CMK (cell line): ENCODE measurements at places on chromosomes 11 and 22.

DNA sequence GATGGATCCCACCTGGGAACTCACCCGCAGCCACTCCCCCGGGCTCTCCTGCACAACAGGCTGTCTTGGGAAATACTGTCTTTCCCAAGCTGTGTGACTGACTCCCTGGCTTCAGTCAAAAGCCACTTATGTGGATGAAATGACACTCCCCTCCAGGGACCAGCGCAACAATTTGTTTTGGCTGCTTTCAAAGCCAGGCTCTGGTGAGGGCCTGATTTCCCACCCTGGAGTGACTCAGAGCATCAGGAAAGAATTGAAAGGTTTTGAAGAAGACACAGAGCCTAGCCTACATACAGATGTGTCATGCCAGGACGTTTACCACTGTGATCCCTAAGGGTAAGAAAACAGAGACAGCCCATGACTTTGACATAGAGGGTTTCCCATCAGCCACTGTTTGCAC, 550.5 kb downstream of the MIAT start:
- no peak for DNase-seq

DNA sequence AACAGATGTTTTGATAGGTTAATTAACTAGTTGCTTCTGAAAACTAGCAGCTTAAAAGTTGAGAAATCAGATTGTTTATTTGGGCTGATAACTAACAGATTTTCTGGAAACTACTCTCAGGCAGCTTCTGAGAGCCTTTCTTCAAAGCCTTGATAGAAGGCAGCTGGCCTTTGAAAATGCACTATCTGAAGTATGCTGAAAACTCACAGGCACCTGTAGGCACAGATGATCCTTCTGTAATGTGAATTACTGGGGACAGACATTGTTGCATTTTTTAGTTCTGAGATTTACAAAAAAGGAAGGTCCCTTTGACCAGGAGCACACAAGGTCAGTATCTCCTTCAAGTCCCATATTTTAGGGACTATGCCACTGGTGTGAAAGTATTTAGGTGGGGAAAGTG, 460.8 kb upstream of the CNTN5 start:
- DNase-seq, result no peak

DNA sequence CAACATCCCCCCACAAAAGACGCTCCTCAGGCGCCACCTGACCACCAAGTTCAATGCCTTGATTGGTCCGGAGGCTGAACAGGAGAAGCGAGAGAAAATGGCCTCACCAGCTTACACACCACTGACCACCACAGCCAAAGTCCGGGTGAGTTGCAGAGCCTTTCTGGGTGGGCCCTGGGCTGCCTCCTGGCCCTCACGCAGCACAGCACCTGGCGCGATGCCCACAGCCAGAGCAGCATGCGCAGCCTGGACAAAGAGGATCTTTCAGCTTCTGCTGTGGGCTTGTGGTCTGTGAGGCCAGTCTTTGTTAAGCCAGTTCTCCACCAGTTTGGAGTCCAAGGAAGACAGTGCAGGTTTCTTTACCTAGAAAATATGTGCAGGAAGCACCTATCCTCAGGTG, 21.6 kb downstream of the CYB5R2 start:
- DNase-seq, result no peak

DNA sequence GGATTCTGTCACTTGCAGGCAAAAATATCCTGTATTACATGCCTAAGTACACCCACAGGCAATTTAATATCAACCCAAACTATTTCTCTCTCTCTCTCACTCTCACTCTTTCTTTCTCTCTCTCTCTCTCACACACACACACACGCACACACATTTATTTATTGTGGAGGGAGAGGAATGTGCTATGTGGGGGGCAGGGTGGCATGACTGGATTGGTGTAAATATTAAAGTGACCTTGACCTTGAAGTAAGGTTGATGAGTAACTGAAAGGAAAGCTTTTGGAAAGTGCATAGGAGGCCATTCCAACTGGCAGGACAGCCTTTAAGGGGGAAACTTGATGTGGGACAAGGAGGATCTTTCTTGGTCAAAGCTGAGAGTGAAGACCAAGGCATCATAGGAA, 589.7 kb upstream of the KIRREL3 start:
- DNase-seq, result no peak

DNA sequence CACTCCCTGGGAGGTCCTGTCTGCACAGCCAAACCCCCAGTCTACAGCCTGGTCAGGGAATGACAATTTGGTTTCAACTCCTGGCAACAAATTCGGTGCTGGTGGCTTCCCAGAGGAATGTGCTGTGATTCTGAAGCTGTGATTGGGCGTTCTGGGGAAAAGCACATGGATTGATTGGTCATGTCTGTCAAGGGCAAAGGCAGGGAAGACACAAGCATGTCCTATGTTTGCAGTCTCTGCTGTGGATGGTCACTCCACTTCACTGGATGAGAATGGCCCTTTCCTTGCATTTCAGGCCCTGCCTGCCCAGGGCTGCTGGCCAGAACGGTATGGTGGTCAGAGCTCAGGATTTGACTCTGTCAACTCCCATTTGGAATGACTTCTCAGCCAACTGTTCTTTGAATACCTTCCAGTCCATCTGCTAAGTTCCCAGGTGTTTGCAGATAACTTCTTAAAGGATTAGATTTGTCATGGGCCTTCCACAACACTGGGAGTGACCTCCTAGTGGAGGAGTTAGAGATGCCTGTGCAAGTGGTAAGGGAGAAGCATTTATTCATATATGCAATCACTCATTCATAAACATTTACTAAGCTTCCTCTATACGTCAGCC, 42.7 kb downstream of the SGSM1 start:
- no peak for DNase-seq

GRCh38 chr11:61683961-61684869, 4.0 kb downstream of the DAGLA start:
- no peak for DNase-seq

DNA sequence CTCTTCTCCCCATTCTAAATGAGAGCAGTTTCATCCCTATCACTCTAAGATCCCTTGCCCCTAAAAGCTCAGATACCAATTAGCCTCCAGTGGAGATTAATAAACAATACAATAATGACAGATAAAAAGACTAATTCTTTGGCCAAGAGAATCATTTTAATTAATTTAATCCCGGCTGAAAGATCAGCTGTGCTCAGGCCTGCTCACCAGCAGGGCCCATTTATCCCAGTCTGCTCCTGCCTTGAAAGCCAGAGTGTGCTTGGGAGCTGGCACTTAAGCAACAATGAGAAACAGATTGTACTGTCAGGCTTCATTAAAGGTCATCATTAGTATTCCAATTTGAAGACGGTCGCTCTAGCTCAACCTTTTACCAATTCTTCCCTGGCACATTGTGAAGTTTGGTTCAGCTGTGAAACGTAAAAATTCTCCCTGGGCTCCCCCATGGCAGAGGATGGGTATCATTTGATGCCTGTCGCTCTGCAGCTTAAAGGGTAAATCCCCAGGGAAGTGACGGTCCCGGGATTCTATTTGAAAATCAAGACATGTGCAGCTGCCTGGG, 36.1 kb upstream of the HTATIP2 start:
- DNase-seq, result no peak

DNA sequence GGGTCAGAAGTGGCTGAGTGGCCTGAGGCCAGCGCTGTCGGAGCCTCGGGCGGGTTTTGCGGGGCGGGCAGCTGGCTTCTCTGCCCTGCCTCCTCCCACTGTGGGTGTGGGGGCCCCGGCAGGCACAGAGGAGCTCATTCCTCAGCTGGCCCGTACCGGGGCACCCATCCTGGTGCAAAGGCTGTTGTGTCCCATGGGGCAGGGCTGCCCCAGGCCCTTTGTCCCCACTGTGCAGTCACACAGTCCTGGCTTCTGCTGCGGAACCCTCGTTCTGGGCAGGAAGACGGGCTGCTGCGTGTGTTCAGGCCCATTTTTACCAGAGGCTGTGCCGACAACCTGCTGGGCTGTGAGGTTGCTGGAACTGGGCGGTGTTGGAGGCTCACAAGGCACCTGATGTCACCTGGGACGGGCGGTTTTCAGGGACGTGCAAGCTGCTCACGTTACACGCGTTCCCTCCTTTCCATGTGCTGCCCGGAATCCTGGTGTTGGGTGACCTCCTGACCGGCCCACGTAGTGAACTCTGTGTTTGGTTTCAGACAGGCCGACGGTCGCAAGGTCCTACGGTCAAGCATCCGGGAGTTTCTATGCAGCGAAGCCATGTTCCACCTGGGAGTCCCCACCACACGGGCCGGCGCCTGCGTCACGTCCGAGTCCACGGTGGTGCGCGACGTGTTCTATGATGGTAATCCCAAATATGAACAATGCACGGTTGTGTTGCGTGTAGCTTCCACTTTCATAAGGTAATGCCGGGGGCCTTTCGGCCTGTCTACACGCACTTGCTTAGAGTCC, 5.2 kb downstream of the SELENOO start:
- DNase-seq, result no peak

- DNase-seq, result no peak
Observed at GRCh38 chr11:45927332-45927683, 4.9 kb downstream of the LARGE2 start.

GRCh38 chr22:17739196-17739975, 34.9 kb downstream of the BID start:
- DNase-seq, result no peak

- DNase-seq, result no peak
Observed at GRCh38 chr22:45290410-45290936, 5.7 kb downstream of the UPK3A start.

- DNase-seq, result no peak
Observed at GRCh38 chr11:12683874-12684273, 9.7 kb downstream of the TEAD1 start.

GRCh38 chr11:15967166-15967565, 389.2 kb downstream of the SOX6 start:
- no peak for DNase-seq

- no peak for DNase-seq
Observed at GRCh38 chr11:34262531-34263081, 95.2 kb downstream of the ABTB2 start.

- no peak for DNase-seq
Observed at GRCh38 chr22:23187871-23188700, 7.8 kb downstream of the BCR start.

- DNase-seq, result no peak
Observed at GRCh38 chr11:116718955-116719501, 53.8 kb downstream of the BUD13 start.

- DNase-seq, result no peak
Observed at GRCh38 chr11:125173556-125173955, 9.0 kb downstream of the PKNOX2 start.

- no peak for DNase-seq
Observed at GRCh38 chr22:38455530-38456271, 702 bp upstream of the KCNJ4 start.

DNA sequence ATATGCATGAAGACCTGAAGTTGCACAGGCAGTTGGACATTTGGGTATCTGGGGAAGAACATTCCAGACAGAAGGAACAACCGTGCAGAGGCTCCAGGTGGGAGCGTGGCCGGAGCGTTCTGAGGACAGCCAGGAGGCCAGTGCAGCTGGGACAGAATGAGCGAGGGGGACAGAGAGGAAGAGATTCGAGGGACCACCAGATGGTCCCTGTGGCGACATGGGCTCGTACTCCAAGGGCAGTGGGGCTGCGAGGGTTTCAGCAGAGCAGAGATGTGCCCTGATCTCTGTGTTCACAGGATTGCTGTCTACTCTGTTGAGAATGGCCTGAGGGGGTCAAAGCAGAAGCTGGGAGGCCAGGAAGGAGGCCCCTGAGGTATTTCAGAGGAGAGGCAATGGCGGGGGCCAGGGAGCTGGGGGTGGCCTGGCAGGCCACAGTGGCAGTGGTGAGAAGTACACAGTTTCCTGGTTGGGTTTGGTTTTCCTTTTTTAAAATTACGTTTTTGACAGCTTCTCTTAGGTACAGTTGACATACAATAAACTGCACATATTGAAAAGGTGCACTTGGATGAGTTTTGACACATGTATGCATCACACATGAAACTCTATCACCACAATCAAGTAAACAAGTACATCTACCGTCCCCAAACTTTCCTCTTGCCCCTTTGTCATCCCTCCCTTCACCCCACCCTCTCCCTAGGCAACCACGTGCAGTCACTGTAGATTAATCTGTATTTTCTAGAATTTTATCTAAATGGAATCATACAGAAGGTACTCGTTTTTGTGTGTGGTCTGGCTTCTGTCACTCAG, 24.8 kb upstream of the SOX10 start:
- no peak for DNase-seq

- no peak for DNase-seq
Observed at GRCh38 chr11:128424851-128425285, 162.5 kb downstream of the ETS1 start.
